ENCODE measurements at places on chromosomes 2 and 18.

DNA sequence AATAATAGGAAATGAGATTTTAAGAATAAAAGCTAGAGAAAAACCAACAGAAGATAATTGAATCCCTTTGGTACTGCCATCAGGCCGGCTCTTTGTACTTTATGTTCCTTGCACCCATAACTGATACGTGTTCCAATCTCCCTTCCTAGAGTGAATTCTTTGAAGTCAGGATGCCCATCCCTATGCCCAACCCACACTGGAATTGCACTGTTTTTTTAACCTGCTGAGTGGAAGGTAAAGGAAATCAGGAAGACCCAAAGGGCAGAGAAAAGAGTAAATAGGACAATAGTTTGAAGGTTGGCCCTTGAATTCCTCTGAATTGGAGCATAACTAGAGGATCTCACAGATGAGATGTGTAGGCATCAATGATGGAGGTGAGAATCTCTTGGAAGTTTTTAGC is 4.4 kb upstream of the ATG16L1 start:
- no peak for DNase-seq

- no peak for DNase-seq
Measured at GRCh38 chr2:153873052-153874048, 1.6 kb downstream of the GALNT13 start.

DNA sequence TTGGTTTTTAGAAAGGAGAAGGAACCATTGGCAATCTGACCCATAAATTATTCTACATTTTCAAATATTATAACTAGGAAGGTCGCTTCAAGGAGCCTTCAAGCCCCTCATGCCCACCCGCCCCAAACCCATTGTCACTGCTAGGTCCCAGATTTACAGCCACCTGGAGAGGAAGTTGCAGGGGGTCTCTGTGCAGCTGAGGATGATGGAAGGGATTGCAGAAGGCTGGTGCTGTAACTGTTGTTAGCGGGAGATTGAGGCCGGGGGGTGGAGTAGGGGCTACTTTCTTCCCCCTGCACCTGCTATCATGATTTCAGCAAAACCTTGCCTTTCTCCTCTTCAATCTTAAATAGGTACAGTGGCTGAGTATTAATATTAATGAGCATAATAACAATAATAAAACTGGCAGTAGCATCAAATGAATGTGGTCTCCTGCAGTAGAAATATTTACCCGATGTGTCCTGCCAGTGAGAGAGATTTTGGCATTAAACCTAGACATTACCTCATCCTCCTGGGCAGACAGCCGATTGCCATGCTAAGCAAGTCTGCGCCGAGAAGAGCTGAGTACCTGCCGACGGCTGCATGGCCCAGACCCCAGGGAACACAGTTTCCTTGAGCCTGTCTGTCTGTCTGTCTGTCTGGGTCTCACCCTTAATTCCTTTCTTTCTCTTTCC is 225.4 kb downstream of the FAM210A start:
- DNase-seq: peak; percentile 79

- peak; percentile 60 for DNase-seq
Measured at GRCh38 chr2:23566241-23567142, 181.5 kb downstream of the KLHL29 start.

GRCh38 chr18:45519411-45520280 is 95.6 kb upstream of the SLC14A2 start:
- DNase-seq: peak; percentile 60

DNA sequence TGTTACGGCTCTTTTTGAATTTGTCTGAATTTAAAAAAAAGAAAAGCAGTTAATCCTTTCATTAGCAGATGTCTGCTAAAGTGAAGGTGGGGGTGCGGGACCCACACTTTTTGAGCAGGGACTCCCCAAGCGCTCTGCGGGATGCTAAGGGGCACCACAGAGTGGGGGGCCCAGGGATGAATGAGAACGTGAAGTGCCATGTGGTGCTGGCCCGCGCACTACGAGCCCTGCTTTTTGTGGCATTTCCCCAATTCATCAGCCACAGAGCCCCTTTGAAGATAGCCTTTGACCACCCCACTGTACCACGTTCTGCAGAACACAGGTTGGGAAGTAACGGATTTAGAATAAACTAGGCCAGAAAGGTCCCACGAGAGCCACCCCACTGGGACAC is 28.6 kb downstream of the HS1BP3 start:
- no peak for DNase-seq

GRCh38 chr2:155309483-155309882 is 611.0 kb downstream of the KCNJ3 start:
- no peak for DNase-seq

DNA sequence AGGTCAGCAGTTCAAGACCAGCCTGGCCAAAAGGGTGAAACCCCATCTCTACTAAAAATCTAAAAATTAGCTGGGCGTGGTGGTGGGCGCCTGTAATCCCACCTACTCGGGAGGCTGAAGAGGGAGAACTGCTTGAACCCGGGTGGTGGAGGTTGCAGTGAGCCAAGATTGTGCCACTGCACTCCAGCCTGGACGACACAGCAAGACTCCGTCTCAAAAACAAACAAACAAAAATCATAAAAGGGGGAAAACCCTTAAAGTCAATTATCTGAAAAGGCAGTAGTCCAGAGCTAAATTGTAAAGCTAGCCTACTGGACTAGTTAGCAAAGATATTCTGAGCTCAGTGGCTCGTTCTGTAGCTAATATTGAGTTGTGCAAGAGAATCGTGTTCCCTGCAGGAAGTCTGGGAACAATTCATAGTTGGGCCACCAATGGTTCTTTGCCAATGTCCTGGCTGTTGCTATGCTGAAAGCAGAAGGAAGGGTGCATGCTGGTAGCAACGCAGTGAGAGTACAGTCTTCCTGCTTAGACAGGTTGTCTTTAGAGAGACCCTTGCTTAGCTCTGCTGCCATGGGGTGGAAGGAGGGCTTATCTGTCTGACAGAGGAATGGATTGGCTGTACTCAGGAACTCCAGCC is 4.3 kb downstream of the TGOLN2 start:
- no peak for DNase-seq

- no peak for DNase-seq
Measured at GRCh38 chr2:43194121-43194869, 32.1 kb downstream of the ZFP36L2 start.

- DNase-seq: peak; percentile 82
Measured at GRCh38 chr2:239143858-239144712, 256.7 kb downstream of the HDAC4 start.

GRCh38 chr2:101087638-101088037 is 63.5 kb downstream of the TBC1D8 start:
- peak; percentile 40 for DNase-seq

Data from GM03348 (cell line).